Epithelial cell of alveolus of lung (primary cell): ENCODE measurements at places on chromosomes 12 and 14. TPM values are rescaled to one million over a fixed set of nuclear protein-coding genes. Genes with fewer than 3 reads are reported as not detected.

PCED1B gene
- total RNA-seq, result 1.9 and 4.3 TPM in 2 replicates

KLRC4 gene
- not detected in 2 replicates for total RNA-seq

FOXM1 gene
- total RNA-seq, result 13.1 and 39.3 TPM in 2 replicates

LHX5 gene
- not detected in 2 replicates for total RNA-seq

NEMP1 gene
- 10.9 and 12.9 TPM in 2 replicates for total RNA-seq

C12orf50 gene
- total RNA-seq, result not detected in 2 replicates

PSMA6 gene
- 230 and 243 TPM in 2 replicates for total RNA-seq
